ENCODE measurements at places on chromosomes 5 and 9.

- DNase-seq = no peak
These were observed 467 bp upstream of the SMIM32 start for GRCh38 chr5:136193322-136193935.

DNA sequence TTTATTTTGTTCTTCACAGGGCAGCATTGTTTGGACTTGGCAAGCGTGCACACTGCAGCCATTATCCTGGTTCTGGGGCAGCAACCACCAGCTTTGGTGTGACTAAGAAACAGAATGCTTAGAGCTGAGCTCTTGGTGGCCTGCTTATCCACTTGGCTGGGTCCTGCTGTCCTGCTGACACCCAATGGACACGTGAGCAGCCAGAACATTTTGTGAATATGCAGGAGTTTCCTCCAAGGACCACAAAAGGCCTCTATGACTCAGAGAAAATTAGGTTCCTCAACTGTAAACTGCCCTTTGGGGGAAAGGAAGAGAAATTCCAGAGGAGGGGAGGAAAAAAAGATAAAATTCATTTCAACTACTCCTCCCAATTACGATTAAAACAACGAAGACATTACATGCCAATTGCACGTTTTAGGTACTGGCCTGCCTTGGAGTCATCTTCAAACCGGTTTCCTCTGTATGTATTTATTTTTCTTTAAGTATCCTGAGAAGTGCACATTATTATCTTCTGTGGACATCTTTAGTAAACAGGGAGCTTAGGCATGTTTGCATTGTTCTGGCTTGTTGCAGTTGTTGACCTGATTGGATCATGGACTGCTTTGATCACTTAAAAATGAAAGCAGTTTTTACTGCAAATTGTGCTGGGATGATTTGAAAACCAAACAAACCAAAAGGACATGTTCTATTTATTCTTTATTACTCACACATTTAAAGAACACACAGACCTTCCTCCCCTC, 82.3 kb upstream of the TLE4 start:
- DNase-seq = peak; percentile 35

GRCh38 chr5:94347130-94347529, 271.3 kb downstream of the KIAA0825 start:
- DNase-seq = no peak

DNA sequence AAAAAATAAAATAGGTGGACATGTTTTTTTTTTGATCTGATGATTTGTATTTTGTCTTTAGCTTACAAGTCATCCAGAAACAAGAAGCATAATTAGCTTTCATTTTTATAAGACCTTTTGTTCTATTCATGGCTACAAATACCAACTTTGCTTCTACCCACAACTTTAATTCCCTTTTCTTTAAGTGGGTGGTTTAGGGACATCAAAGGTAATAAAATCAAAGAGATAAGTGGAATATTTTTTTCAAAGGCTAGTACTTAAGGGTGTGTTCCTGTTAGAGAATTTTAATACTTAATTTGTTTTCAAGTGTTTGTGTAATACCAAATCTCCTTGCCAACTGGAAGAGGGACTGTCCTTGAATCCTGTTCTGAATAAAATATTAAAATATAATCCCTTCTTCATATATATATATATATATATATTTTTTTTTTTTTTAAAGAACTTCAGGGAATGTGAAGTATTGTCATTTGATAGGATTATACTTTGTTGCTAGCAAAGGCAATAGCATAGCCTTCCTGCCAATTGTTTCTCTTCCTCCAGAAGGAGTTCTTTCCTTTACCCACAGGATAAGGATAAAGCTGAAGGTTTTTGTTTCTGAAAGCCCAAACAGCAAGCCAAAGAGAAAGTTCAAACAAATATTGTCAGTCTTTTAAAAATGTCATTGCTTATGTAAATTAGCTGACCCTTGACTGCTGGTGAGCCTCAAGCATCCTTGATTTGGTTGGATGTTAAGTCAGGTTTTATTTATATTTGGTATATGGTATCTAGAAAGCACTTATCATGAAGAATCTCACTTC, 108.9 kb downstream of the PAM start:
- DNase-seq = no peak

GRCh38 chr5:89556215-89556913, 673.4 kb upstream of the MEF2C start:
- DNase-seq = peak; percentile 95
